Psoas muscle (tissue), 8 donors: ENCODE measurements at places on chromosomes 16 and 17. TPM values are rescaled to one million over a fixed set of nuclear protein-coding genes. Genes with fewer than 3 reads are reported as not detected.

The CDH11 gene
- total RNA-seq, result 5.5 TPM

The CCL2 gene
- total RNA-seq, result 5.0 TPM

The NCOR1 gene
- 83.1 TPM for total RNA-seq

The APOBR gene
- 0.34 TPM for total RNA-seq

The CCL17 gene
- total RNA-seq, result not detected

GRCh38 chr16:66045626-66046025, 320.9 kb upstream of the CDH5 start:
- H3K27ac ChIP-seq, result no peak overlapping the region
- H3K27me3 ChIP-seq, result no peaks in the 10 kb centered on the region
- H3K4me1 ChIP-seq, result no peaks in the 10 kb centered on the region
- no peaks in the 10 kb centered on the region for H3K36me3 ChIP-seq
- DNase-seq, result peak; percentile 17

DNA sequence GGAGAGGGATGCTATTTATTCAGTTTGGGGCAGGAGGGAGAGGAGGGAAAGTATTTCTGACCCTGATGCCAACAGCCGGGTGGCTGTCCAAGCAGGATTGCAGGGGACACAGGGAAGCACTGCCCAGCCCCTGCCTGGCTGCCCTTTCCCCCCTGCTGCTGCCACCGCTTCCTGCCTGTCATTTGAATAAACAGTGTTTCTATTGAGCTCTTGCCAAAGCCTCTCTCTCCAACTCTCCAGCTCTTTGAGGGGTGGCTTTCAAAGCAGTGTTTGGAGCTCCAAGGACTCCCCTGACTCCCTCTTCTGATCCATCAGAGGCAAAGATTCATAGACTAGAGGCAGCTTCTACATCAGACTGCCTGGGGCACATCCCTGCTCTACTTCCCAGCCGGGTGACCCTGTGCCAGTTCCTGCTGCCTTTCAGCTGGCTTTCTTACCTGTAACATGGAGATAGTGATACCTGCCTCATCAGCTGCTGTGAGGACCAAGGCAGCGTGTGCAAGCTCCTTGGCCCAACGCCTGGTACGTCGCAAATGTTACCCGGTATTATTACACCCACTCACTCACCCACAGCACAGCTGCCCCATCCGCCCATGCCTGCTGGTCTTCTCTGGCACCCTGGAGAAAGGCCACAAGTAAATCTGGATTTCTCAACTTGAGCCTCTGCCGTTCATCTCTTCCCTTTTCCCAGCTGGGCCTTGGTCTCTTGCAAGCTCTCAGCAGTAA, 9.5 kb downstream of the PROCA1 start:
- H3K4me3 ChIP-seq, result no peak overlapping the region
- DNase-seq, result no peak
- H3K27me3 ChIP-seq, result no peaks in the 10 kb centered on the region
- no peaks in the 10 kb centered on the region for H3K4me1 ChIP-seq
- no peak overlapping the region for H3K27ac ChIP-seq
- H3K36me3 ChIP-seq, result peaks cover 15% of the 10 kb centered on the region

DNA sequence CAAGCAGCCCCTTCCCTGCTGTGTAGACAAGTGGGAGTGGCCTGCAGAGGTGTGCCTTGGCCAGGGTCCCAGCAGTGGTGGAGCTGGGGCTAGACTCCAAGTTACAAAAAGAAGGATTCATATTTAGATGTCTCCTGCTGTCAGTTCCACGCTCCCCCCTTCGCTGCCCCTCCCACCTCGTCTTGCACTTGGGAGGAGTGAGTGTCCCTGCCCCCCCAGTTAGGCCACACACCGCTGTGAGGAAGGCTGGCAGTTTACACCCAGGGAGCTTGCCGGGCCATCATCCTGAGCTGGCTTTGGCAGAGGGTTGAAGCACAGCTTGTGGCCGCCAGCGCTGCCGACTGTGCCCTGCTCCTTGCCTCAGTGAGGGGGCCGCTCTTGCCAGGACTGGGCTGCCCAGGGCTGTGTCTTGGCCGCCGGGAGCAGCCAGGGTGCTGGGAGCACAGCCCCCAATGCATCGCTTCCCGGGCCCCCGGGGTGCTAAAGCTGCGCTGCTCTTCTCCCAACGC, 44.3 kb downstream of the ELAC2 start:
- H3K4me1 ChIP-seq, result peaks cover 6% of the 10 kb centered on the region
- peak overlapping the region; percentile 53 for H3K4me3 ChIP-seq
- no peak overlapping the region for H3K27ac ChIP-seq

DNA sequence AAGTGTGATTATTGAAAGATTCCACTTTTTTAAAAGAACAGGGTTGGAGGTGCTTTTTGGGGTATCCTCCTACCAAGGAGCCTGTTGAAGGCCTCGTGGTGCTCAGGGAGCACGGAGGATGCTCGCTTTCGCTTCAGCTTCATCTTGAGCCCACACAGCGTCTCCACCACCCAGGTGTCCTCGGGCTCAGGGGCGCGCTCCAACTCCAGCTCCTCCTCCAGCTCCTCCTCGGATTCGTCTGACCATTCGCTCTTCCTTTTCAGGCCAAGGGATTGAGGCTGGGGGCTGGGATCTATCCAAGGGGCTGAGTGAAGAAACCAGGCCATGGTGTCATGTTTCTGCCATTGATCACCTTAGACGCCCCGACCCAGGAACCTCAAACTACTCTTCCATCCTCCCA, 1.2 kb downstream of the SPDYE4 start:
- no peaks in the 10 kb centered on the region for H3K36me3 ChIP-seq
- H3K27ac ChIP-seq, result no peak overlapping the region
- no peaks in the 10 kb centered on the region for H3K4me1 ChIP-seq
- DNase-seq, result no peak

GRCh38 chr16:82358606-82359221, 188.7 kb upstream of the MPHOSPH6 start:
- peaks cover 5% of the 10 kb centered on the region for H3K27me3 ChIP-seq
- H3K4me1 ChIP-seq, result no peaks in the 10 kb centered on the region
- H3K4me3 ChIP-seq, result no peak overlapping the region
- no peak overlapping the region for H3K27ac ChIP-seq

The BCAR1 gene
- total RNA-seq, result 108 TPM

GRCh38 chr16:74611721-74612120, 4.8 kb upstream of the GLG1 start:
- no peak overlapping the region for H3K4me3 ChIP-seq
- no peak for DNase-seq
- H3K27ac ChIP-seq, result peak overlapping the region; percentile 38
